Caudate nucleus (tissue), 63 donors: ENCODE measurements at places on chromosomes 16 and 17.

DNA sequence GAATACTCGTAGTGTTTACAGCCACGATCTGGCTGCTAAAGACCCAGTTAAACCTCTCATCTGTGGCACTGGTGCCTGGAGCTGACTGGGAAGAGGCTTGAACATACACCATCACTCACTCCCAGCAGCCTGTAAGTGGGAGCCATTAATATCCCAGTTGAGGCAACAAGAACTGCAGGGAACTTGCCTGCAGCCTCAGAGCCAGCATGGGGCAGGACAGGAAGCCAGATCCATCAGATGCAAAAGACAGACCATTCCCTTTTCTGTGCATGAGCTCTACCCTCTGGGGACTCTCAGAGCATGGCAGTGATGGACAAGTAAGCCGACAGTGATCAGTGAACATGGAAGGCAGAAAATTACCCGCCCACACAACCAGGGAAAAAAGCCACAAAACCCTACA lies 91.8 kb downstream of the TMEM132E start:
- no peak for DNase-seq

GRCh38 chr17:59800530-59800942 lies 92.2 kb downstream of the TUBD1 start:
- DNase-seq: no peak

GRCh38 chr17:76872221-76872873 lies 4.1 kb downstream of the MGAT5B start:
- no peak for DNase-seq

GRCh38 chr17:6701719-6702118 lies 11.4 kb downstream of the SLC13A5 start:
- no peak for DNase-seq

- no peak for DNase-seq
These were observed 41.8 kb downstream of the NLRC5 start for GRCh38 chr16:57031156-57031555.

- no peak for DNase-seq
These were observed 15.3 kb upstream of the GAA start for GRCh38 chr17:80086081-80086480.

- no peak for DNase-seq
These were observed 3.9 kb upstream of the KRT28 start for GRCh38 chr17:40803617-40804082.

DNA sequence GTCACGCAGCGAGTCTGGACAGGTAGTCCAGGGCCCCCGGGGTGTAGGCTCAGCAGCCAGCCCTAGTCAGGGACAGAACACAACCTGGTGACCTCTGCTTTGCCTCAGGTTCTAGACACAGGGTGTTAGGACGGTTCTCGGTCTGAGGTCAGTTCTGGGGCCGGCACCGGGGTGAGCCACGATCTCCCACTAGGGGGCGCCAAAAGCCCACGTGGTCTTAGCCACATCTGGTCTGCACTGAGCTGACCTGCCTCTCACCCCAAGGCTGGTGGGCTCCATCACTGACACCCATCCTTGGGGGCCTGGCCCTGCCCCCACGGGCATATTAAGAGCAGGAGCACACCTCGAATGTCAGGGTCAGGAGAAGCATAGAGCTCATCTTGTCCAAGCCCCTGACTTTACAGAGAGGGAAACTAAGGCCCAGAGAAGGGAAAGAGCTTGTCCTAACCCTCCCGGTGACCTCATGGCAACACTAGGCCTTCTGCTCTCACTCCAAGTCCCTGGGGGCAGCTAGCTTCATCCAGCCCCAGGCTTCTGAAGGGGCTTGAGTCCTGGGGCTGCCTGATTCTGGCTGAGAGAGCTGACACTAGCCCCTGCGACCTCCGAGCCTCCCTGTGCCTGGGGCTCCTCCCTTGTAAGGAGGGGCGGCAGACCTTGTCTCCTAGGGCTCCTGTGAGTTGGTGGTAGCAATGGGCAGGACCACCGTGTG lies 9.0 kb downstream of the SLC5A10 start:
- peak; percentile 23 for DNase-seq

- DNase-seq: no peak
These were observed 58.2 kb downstream of the PRKCB start for GRCh38 chr16:23893986-23894385.

- no peak for DNase-seq
These were observed 594 bp upstream of the DNAJC7 start for GRCh38 chr17:42017866-42018200.

GRCh38 chr16:50246299-50247122 lies 19.8 kb upstream of the ADCY7 start:
- DNase-seq: no peak

- DNase-seq: no peak
These were observed 7.3 kb upstream of the NR1D1 start for GRCh38 chr17:40107522-40108174.

GRCh38 chr17:67270416-67270815 lies 25.4 kb upstream of the HELZ start:
- DNase-seq: no peak

DNA sequence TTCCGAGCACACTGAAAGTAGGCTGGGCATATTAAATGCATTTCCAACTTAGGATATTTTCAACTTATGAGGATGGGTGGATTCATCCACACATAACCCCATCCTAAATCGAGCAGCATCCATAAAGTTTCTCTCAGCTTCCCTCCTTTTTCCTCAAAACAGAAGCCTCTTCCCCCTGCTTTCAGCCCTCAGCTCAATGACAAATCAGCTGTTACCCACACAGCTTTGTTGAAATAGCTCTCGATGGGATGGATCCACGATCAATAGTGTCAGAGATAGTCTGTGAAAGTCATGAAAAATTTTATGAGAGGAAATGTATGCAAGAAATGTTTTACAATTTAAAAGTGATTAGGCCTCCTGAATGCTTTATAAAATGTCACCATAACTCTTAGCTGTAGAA lies 2.5 kb downstream of the DHX33 start:
- DNase-seq: no peak

DNA sequence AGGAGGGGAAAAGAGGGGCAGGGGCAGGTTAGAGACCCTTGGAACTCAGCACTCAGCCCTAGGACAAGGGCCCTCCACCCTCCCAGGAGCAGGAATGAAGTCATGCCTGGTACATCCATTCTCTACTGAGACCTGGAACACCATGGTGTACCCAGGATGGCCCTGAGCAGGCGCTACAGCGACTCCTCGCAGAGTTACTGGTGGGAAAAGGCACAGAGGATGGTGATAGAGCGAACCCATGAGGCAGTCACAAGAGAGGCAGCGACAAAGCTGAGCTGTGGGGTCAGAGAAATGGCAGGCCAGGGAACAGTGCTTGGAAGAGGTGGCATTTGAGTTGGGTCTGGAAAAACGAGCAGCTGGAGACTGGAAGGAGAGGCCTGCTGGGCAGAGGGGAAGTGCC lies 37.5 kb downstream of the SRCIN1 start:
- no peak for DNase-seq

- DNase-seq: peak; percentile 72
These were observed 1.2 kb downstream of the CNTNAP1 start for GRCh38 chr17:42683407-42684034.

GRCh38 chr16:15785386-15786059 lies 71.3 kb downstream of the MYH11 start:
- no peak for DNase-seq

DNA sequence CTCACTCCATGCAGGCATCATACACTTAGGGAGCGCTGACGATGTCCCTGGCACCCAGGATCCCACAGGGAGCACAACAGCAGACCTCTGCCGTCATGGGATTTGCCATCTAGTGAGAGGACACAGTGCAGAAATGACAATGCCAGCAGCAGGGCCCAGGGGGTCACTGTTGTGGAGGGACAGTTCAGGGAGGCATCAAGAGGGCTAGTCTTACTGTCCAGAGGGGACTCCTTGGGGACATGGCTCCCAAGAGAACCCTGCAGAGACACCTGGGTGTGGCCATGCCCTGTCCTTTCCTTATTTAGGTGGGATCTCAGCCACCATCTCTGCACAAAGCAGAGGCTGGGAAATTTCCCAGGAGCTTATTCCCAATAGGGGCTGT lies 73.7 kb downstream of the CRISPLD2 start:
- no peak for DNase-seq

- no peak for DNase-seq
These were observed 8.3 kb upstream of the CISD3 start for GRCh38 chr17:38721802-38722201.

DNA sequence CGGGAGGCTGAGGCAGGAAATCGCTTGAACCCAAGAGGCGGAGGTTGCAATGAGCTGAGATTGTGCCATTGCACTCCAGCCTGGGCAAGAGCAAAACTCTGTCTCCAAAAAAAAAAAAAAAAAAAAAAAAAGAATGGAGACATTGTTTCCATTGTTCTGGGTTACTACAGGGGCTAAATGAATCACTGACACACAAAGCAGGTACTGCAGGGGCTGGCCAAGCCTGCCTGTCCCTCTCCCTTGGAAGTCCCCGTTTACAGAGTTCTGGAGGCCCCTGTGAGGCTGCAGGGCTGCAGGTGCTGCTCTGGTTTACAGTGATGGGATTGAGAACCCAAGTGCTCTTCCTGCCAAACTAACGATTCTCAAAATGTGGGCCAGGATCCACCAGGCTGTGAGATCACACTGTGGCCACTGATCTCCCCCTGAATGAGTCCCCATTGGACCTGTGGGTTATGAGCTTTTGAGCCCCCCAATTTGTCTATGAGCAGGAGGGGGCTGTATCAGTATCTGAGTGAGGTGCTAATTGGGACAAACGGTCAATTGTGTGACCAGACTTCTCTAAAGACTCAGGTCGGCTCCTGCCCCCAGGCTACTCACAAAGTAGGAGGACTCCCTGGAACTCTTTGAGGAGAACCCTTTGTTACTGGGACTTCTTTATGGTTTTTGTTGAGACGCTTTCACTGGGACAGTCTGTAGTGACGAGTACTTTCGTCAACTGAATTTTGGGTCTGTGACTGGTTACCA lies 39.0 kb downstream of the DNAH17 start:
- DNase-seq: no peak

DNA sequence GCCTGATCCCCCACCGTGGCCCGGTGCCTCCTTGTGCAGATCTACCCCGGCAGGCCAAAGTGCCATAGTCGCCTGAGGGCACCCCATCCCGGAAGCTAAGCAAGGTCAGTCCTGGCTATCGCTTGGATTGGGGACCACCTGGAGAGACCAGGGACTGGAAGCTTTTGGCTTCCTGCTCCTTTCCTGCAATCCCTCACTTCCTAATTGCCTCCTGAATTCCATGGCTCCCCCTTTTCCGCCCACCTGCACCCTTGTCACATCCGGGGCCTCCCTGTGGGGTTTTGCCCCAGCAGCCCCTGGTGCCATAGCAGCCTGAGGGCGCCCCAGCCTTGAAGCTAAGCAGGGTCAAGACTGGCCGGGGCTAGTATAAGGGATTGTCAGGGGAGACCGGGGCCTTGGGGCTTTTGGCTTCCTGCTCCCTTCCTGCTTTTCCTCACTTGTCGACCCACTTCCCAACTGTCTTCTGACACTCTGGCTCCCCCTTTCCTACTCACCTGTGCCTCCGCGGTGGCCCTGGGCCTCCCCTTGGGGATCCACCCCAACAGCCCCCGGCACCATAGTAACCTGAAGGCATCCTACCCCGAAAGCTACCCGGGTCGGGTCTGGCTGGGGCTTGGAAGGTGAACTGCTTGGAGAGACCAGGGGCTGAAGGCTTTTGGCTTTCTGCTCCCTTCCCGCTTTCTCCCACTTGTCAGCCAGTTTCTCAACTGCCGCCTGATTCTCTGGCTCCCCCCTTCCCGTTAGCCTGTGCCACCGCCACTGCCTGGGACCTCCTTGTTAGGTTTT lies 2293.6 kb downstream of the TP53TG3F start:
- no peak for DNase-seq

GRCh38 chr16:31703526-31704128 lies 170.0 kb upstream of the ZNF267 start:
- DNase-seq: no peak

DNA sequence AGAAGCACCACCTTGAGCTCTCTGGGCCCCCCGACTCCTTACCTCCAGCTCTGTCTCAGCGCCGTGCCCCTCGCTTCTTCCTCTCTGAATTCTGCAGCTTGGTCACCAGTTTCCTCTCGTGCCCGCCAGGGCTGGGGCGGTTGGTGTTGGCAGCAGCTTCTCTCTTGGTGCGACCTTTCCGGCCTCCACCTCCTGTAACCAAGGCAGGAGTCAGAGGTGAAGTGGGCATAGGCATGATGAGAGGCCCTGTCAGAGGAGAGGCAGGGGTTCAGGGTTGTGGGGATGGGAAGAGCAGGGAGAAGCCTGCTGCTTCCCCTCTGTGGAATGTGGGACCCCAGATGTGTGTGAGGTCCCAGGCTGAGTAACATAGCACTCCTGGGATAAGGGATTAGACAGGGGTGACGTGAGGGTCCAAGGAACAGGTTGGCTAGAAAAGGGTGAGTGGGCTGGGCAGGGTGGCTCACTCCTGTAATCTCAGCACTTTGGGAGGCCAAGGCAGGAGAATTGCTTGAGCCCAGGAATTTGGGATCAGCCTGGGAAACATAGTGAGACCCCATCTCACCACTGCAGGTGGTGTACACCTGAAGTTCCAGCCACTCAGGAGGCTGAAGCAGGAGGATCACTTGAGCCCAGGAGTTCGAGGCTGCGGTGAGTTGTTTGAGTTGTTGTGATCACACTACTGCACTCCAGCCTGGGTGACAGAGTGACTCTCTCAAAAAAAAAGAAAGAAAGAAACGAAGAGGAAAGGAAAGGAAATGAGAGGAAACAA lies 626 bp downstream of the NUPR1 start:
- no peak for DNase-seq

DNA sequence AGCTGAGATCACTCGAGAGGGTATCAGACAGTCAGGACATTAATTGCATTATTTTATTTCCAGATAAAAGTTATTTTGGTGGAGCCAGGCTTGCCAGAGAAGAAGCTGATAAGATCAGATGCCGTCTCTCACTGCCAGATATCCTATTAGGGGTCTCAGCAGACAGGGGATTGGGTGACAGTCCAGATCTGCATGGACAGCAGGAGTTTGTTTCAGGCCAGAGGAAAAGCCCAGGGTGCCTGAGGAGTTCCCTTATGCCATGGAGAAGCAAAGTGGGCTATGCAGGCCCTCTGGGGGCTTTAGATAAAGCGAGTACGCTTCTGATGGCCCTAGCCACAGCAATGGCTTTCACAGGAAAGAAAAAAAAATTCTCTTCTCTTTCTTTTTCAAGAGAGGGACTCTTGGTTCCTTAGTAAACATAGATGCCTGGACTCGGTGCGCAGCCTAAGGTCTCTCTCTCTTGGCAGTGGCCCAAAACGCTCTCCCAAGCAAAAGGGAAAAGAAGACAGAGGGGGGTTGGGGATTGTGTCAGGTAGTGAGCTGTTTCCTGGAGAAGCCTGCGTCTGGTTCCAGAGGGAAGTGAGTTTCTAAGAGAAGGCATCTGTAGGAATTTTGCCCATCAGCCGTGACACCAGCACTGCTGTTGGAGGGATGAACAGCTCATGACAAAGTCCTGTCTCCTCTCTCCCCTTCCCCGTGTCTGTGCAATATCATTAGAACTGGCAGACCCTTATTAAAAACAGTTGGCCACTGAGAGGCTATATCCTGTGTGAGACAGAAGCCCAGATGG lies 166.3 kb upstream of the FOXF1 start:
- DNase-seq: no peak

GRCh38 chr17:19329136-19329535 lies 33.4 kb downstream of the B9D1 start:
- DNase-seq: no peak

DNA sequence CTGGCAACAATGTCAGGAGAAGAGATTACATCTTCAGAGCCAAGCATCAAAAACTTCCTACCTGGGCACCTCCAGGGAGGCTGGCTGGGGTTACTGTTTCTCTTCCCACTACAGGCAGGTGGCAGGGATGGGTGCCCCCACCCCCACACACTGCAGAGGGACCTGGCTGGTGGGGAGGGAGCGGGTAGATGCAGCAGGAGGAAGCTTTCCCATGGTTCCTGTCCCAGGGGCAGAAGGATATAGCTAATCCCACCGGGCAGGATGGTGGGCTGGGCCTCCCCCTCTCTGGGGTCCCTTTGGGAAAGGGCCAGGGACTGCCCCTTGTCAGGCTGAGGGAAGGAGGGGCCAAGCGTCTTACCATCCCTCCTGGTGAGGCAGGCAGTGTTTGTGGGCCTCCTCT lies 16.7 kb upstream of the MTMR4 start:
- DNase-seq: peak; percentile 43
